ENCODE measurements at places on chromosomes 6 and 20.

DNA sequence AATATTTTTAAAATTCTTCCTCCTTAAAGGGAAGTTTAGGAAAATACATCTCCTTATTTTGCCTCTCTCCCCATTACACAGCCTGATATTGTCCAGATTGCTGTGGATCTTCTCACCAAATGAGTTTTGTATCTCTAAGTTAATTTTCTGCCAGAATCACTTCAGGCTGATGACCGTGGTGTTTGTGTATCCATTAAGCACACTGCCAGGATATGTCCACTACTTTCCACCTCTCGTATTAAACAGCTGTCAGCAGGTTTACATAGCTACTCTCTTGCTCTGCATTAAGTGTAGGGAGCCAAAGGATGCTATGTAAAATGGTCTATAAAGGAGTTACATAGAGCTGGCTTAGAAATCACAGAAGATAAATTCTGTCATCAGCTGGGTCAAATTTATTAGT is 201.1 kb downstream of the ZFAND3 start:
- no peak for DNase-seq

DNA sequence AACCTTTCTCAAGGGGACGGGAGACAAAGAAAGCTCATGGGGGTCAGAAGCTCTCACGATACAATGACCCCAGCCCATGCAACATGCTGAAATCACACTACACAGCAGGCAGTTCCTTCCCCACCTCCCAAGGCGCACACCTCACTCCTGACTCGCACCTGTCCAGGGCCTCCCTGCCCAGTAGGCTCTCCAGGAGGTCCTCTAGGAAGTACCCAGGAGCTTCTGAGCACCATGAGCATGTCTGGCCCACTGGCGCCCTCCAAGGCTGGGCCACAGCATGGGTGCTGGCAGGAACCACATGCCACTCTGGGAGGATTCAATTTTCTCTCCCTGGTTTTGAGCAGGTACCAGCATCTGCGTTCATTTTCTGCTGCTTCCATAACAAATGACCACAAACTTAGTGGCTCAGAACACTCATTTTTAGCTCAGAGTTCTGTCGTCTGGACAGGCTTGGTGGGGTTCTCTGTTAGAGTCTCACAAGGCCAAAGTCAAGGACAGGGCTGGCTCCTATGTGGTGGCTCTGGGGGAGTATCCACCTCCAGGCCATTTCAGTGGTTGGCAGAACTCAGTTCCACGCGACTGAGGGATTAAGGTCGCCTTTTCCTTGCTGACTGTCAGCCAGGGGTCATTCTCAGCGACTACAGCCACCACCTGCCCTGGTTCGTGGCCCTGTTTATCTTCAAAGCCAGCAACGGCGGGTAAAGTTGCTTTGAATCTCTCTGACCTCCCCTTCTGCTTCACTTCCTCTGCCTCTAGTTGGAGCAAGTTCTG is 32.7 kb downstream of the ACSS1 start:
- DNase-seq: no peak

DNA sequence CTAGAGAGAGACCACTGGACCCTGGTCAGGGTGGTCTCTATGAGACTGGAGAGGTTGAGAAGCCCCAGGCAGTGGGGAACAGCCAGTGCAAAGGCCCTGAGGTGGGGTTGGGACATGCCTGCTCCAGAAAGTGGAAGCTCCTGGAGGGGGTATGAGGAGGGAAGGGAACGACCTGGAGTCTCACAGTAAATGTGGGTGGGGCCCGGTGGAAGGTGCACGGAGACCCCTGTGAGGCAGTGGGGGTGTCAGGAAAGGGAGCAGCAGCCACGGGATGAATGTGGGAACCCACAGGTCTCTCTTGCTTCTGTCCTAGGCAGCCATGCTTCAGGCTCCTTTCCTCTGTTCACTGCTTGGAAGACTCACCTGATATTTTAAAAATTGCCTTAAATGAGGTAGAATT is 1.3 kb upstream of the CST1 start:
- DNase-seq: no peak

DNA sequence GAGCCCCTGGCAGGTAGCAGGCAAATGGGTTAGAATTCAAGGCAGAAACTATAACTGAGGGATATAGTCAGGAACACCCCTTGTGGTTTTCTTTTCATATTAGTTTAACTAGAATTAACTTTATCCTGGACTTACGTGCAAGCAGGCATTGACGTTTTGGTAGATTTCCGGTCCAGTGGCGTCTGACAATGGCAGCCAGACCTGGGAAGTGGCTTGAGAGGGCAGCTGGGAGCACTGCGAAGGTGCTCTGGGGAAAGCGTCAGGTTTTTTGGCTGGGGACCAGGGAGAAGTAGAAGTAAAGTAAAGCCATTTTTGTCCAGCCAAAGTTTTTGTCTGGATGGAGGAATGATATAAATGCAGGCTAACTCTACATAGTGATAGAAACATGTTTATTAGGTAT is 8.4 kb upstream of the ACSS1 start:
- DNase-seq: no peak

- no peak for DNase-seq
Measured at GRCh38 chr6:151044465-151045441, 179.3 kb downstream of the MTHFD1L start.

GRCh38 chr6:13881621-13882165 is 43.1 kb upstream of the RNF182 start:
- DNase-seq: no peak

- DNase-seq: no peak
Measured at GRCh38 chr6:129598244-129599187, 111.5 kb downstream of the ARHGAP18 start.

DNA sequence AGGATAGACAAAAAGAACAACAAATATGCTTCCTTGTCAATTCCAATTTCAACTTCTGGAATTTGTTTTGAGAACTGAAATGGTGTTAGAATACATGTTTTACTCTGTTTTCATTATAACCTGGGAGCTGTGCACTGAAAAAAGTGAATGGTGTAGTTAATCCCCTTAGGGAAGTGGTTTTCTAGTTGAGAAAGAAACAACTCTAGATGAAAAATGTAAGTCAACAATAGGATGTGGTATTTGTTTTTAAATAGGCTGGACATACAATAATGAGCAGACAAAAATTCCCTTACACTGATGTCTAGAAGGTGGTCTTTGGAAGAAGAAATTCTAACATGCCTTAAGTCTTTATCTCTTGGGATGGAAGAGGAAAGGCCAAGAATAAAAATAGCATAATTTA is 59.9 kb upstream of the TINAG start:
- no peak for DNase-seq

- no peak for DNase-seq
Measured at GRCh38 chr6:29510202-29510601, 22.4 kb upstream of the MAS1L start.

- DNase-seq: no peak
Measured at GRCh38 chr6:76707630-76708029, 635.2 kb upstream of the IMPG1 start.

GRCh38 chr6:156978948-156979347 is 201.8 kb downstream of the ARID1B start:
- no peak for DNase-seq

DNA sequence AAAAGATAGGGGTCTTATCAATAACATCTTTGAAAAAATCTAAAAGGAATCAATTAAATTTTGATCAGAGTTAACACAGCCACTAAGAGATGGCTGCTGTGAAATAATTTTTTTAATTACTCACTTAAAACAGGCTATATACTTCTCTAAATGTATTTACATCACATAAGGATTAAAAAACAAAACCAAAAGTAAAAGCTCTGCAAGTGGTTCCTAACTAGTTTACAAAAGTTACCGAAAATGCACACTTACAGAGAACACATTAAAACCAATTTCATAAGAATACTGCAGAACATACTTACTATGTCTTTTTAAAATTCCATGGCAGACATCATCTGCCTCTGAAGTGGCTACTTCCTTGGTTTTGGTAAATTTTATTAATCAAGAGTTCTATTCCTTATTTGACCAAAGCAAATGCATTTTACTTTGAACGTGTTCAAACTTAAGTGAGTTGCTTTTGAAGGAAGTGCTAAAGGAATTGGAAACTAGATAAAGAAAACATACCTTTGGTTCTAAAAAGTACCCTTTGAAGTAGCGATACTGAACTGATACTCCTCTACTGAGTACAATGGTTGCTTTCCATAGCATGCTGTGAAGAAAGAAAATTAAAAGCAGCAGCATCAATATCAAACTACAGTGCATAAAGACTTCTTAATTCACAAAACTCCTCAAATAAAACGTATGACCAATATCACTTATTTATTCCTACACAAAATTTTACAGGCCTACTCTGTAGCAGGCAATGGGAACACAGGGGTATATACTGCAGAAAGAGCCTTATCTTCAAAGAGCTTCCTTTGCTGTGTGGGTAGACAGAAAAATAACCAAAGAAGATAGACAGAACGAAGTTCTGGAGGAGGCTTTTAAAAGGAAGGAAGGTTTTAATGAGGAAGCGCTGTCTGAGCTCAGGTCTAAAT is 157.1 kb upstream of the SHLD1 start:
- DNase-seq: no peak

GRCh38 chr6:140043357-140043756 is 668.9 kb upstream of the CITED2 start:
- no peak for DNase-seq

DNA sequence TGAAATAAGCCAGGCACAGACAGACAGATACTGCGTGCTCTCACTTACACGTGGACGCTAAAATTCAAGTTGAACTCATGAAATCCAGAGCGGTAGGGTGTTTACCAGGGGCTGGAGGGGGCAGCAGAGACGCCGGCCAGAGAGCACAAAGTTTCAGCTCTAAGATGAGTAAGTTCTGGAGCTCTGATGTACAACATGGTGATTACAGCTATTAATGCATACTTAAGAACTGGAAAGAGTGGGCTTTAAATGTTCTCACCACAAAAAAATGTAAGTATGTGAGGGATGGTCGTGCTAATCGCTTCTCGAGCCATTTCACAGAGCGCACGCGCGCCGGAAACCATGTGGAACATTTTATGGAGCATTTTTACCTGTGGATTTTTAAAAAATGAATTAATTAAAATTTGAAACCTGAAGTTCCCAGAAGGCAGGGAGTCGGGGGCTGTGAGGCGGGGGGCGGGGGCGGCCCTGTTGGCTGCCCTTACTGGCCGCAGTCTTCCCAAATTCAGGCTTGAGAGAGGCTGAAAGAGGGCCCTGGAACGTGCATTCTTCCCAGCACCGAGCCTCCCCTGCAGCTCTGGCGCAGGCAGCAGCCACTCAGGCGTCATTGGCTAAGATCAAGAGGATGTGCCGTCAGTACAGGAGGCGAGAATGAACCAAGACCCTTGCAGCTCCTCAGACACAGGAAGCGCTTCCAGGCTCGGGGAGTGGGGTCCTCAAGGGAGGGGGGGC is 8.5 kb upstream of the SLCO4A1 start:
- DNase-seq: no peak

DNA sequence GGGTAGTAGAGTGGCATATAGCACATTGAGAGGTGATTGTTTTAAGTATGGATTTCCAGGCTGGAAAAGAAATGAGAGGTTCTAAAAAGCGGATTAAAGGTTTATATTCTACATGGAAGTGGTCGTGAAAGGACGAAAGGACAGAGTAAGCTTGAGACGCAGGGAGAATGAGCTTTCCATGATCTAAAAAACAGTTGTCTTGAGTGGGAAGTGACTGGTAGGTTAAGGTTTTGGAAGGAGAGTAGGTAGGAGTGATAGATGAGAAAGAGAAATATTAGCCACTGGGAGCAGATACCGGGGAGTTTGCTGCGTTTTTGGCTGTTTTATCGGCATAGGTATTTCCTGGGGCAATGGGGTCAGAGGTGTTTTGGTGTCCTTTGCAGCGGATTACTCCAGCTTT is 750.6 kb upstream of the ADGRB3 start:
- no peak for DNase-seq

- DNase-seq: no peak
Measured at GRCh38 chr6:160986851-160987250, 4.7 kb upstream of the MAP3K4 start.

DNA sequence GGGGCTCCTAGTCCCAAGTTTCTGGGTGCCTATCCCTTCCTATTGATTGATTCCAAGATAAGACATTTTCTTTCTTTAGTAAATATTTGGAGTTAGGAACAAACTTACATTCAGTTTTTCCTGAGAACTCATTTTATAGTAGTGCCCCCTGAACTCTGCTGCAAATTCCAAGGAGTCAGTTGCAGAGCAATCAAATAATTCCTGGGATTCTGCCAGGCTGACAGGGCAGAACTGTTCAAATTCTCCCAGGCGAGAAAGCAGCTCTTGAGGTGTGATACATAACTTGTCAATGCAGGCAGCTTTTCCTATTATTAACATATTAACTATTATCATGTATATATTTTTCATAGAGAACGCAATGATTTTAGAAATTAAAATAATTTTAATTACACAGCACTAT is 15.9 kb upstream of the ZBTB24 start:
- no peak for DNase-seq

DNA sequence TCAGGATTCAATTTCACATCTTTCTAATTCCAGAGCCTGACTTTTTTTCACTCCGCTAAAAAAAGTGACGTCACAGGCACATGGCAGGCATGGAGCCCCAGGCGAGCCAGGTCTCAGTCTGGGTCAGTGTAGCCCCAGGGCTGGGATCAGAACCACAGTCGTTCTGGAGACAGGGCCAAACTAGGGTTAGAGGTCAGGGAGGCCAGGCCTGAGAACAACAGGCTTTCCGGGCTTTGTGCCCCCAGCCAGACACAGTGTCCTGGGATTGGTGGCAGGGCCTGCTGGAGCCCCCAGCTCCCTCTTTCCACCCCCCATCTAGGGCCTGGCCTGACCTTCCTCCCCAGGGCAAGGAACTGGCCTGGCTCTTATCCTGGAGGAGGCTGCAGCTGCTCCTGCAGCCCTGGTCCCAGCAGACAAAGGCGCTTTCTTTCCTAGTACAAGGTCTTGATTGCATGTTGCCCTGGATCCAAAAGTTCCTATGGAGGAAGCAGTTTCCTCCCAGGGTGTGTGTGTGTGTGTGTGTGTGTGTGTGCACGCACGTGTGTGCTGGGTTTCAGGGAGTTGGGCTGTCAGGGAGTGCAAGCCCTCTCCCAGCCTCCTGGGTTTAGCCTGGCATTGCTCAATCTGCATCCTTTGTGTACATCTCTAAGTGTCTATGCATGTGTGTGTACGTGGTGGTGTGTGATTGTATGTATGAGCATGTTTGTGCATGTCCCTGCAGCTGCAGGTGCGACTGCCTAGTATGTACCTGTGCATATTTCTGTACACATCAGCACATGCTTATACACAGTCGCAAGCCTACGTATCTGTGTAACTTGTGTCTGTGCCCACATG is 26.5 kb upstream of the EMILIN3 start:
- no peak for DNase-seq

Data from stimulated activated CD4-positive, alpha-beta T cell treated with anti-CD3 and anti-CD28 coated beads, TNF-alpha, amount 100 ng/mL, for 24 hours (primary cell).